Left ventricle myocardium inferior (tissue), 1 donor: ENCODE measurements at places on chromosomes 1 and 21.

- H3K27me3 ChIP-seq: no peaks in the 10 kb centered on the region
- DNase-seq: no peak
These were observed 40.5 kb downstream of the SLC30A7 start for GRCh38 chr1:100936194-100936967.

DNA sequence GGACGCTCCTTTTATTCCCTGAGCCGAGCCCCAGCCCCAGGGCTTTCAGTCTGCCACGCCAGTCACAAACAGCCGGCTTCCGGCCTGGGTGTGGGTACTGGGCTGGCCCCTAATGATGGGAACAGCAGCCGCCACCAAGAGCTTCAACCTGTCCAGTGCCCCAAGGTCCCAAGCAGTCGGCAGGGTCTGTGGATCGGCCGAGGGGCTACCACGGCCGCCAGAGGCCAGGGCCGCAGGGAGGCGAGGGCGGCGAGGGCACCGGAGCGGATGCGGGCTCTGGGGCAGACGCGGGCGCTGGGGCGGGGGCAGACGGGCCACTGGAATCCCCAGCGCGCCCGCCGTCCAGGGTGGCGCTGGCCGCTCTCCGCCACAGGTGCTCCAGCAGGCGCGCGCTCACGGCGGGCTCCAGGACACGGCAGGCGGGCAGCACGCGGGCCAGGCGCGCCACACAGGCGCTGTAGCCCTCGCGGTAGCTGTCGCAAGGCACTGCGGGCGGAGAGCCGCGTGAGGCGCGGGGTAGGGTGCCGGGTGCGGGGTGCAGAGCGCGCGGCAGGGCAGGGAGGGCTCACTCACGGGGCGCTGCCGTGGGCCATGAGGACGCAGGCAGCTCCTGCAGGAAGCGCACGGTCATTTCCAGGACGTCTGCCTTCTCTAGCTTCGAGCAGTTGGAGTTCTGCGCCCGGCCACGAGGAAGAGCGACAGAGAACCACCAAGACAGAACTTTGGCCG lies 887 bp downstream of the HES2 start:
- H3K27me3 ChIP-seq: peaks cover 100% of the 10 kb centered on the region
- DNase-seq: no peak
- H3K4me3 ChIP-seq: peak overlapping the region; percentile 58
- peaks cover 44% of the 10 kb centered on the region for H3K4me1 ChIP-seq

GRCh38 chr1:7535934-7536878 lies 234.9 kb upstream of the VAMP3 start:
- no peaks in the 10 kb centered on the region for H3K36me3 ChIP-seq
- DNase-seq: peak; percentile 3
- H3K27me3 ChIP-seq: peaks cover 32% of the 10 kb centered on the region
- H3K27ac ChIP-seq: no peak overlapping the region

- H3K36me3 ChIP-seq: peaks cover 6% of the 10 kb centered on the region
- peaks cover 27% of the 10 kb centered on the region for H3K4me1 ChIP-seq
- H3K27me3 ChIP-seq: no peaks in the 10 kb centered on the region
- DNase-seq: peak; percentile 85
- H3K27ac ChIP-seq: peak overlapping the region; percentile 94
These were observed 10.0 kb upstream of the ARHGAP29 start for GRCh38 chr1:94247138-94248094.

- no peak overlapping the region for H3K4me3 ChIP-seq
- H3K4me1 ChIP-seq: no peaks in the 10 kb centered on the region
- DNase-seq: no peak
These were observed 432.7 kb downstream of the SMYD3 start for GRCh38 chr1:246074421-246074820.

GRCh38 chr1:188056011-188056410 lies 1227.3 kb downstream of the PLA2G4A start:
- no peak overlapping the region for H3K4me3 ChIP-seq
- H3K36me3 ChIP-seq: no peaks in the 10 kb centered on the region
- no peaks in the 10 kb centered on the region for H3K27me3 ChIP-seq
- no peak for DNase-seq
- H3K27ac ChIP-seq: no peak overlapping the region

GRCh38 chr1:76135835-76136234 lies 61.3 kb downstream of the ST6GALNAC3 start:
- peaks cover 2% of the 10 kb centered on the region for H3K36me3 ChIP-seq
- H3K4me3 ChIP-seq: no peak overlapping the region
- H3K4me1 ChIP-seq: peaks cover 45% of the 10 kb centered on the region
- H3K27me3 ChIP-seq: no peaks in the 10 kb centered on the region

DNA sequence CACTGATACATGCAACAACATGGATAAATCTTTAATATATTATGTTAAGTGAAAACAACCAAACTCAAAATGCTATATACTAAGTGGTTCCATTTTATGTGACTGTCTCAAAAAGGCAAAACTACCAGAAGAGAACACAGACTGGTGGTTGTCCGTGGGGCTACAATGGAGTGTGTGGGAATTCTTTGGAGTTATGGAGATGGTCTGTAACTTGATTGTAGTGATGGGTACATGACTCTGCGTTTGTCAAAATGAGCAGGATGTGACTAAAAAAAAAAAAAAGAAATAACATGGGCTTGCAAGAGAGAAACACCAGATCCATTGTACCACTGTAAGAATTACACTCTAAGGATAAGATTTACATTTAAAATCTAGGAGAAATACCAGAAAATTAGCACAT lies 52.2 kb upstream of the KIAA1614 start:
- no peak overlapping the region for H3K27ac ChIP-seq
- no peak for DNase-seq
- H3K36me3 ChIP-seq: peaks cover 19% of the 10 kb centered on the region
- no peak overlapping the region for H3K4me3 ChIP-seq
- H3K27me3 ChIP-seq: no peaks in the 10 kb centered on the region

DNA sequence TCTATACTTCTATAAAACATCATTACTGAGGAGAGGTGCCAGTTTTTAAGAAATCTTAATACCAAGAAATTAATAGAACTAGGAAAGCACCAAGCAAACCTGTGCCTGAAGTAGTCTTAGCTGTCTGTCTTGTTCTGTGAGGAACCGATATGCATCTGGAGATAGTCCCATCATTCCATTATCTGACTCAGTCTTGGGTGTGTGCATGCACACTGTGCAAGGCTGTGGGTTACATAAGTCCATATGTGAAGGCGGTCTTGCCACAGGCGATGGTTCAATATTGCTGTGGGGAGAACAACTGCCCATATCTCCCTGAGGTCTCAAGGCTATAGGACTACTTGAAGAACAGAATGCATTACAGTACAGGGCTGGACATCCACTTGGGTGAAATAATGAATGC lies 33.8 kb downstream of the STIL start:
- H3K36me3 ChIP-seq: peaks cover 8% of the 10 kb centered on the region
- no peak overlapping the region for H3K27ac ChIP-seq
- H3K4me1 ChIP-seq: no peaks in the 10 kb centered on the region
- H3K4me3 ChIP-seq: no peak overlapping the region

GRCh38 chr1:84736445-84736844 lies 46.2 kb upstream of the SSX2IP start:
- no peak overlapping the region for H3K27ac ChIP-seq
- H3K4me1 ChIP-seq: no peaks in the 10 kb centered on the region
- H3K36me3 ChIP-seq: no peaks in the 10 kb centered on the region
- DNase-seq: no peak
- peaks cover 14% of the 10 kb centered on the region for H3K27me3 ChIP-seq

DNA sequence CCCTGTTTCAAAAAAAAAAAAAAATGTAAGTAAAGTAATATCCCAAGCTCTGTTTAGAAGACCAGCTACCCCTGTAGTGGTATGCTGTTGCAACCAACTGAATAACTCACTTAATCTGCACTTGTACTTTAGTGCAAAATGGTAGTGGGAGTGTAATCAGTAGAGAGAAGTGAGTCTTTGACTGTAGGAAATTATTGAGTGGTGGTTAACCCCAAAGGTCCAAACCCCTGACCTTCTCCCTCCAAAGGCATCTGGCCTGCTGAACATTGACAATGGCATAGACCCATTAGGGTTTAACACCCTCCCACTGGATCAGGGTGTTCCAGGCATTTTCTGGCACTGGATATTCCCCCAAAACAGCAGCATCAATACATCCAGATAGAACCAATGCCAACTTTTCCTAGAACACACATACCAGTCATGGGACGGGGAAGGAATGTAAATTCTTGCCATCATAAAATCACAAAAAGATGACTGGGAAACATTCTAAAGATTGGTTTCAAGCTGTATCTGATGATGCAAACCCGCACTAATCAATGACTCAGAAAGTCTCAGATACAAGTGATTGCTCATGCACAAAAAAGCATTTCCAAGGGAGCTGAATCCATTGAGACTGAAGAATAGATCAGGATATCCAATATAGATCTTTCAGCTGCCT lies 110.3 kb downstream of the MRPL39 start:
- no peak overlapping the region for H3K27ac ChIP-seq
- no peaks in the 10 kb centered on the region for H3K4me1 ChIP-seq
- H3K4me3 ChIP-seq: no peak overlapping the region
- DNase-seq: no peak
- no peaks in the 10 kb centered on the region for H3K27me3 ChIP-seq
- no peaks in the 10 kb centered on the region for H3K36me3 ChIP-seq

DNA sequence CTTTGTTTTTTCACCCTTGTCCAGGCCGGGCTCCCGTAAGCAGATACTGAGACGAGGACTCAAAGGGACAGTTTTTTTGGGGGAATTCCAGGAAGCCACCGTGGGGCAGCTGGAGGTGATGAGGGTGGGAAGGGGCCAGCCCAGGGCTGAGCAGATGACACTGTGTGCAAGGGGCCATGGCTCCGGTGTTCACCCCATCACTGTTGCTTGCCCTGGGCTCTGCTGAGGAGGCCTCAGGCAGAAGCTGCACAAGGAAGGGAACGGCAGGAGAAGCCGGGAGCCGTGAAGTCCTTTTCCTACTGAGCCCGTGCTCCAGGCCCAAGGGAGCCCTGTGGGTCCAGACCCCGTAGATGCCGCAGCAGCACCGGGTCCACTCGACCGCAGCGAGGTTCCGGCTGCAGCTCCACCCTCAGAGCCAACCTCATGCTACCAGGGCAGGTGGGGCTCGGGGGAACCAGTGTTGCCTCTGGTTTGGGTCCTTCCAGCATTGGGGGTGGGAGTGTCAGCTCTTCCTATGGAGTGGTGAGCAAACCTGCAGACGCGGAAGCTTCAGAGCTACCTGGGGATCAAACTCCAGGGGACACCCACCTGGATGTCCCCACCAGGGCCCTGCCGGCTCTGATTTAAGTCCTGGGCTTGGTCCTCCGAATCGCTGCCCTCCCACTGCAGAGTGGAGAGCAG lies 4.3 kb upstream of the CALML6 start:
- peaks cover 39% of the 10 kb centered on the region for H3K4me1 ChIP-seq
- DNase-seq: no peak
- H3K27ac ChIP-seq: no peak overlapping the region
- no peaks in the 10 kb centered on the region for H3K27me3 ChIP-seq

- no peaks in the 10 kb centered on the region for H3K4me1 ChIP-seq
- H3K27me3 ChIP-seq: no peaks in the 10 kb centered on the region
- no peak overlapping the region for H3K4me3 ChIP-seq
- no peak for DNase-seq
- no peaks in the 10 kb centered on the region for H3K36me3 ChIP-seq
These were observed 128.4 kb upstream of the SOD1 start for GRCh38 chr21:31530897-31531705.

DNA sequence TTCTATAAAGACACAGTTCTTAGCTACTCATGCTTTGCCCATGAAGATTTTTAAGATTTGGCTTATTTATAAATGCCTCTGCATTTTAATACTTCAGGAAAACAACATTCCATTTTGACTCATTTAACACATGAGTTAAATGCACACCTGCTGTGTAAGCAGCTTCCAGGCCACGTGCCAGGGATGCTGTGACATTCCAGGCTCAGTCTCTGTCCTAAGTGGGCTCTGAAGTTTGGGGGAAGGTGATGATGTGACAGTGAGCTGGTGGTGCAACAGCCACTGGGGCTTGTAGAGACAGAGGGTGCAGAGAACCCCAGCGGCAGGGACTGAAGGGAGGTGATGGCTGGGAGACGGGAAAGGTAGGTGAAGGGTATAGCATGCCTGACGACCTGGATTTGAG lies 40.7 kb downstream of the HHAT start:
- H3K4me1 ChIP-seq: no peaks in the 10 kb centered on the region
- H3K36me3 ChIP-seq: no peaks in the 10 kb centered on the region
- no peak for DNase-seq
- no peaks in the 10 kb centered on the region for H3K27me3 ChIP-seq

DNA sequence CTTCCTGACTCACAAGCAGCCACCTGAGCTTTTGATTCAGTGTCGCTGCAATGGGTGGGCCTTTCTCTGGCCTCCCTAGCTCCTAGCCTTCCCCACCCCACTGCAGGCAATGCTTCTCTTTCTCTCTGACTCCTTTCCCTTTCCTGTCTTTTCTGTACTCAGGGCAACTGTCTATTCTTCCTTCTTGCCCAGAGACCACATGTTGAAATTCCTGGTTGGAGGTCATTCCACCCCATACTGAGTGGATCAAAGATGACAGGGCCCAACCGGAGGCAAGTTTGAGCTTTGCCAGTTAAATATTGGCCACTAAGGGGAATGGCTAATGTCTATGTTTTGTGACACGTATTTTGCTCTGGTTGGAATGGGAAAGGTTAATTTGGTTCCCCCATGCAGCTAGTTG lies 65.2 kb upstream of the ARID1A start:
- no peak overlapping the region for H3K4me3 ChIP-seq
- H3K36me3 ChIP-seq: no peaks in the 10 kb centered on the region

- H3K36me3 ChIP-seq: no peaks in the 10 kb centered on the region
- no peak overlapping the region for H3K4me3 ChIP-seq
- no peak overlapping the region for H3K27ac ChIP-seq
- DNase-seq: no peak
- peaks cover 67% of the 10 kb centered on the region for H3K27me3 ChIP-seq
These were observed 61.2 kb upstream of the ETV3 start for GRCh38 chr1:157199421-157199755.

GRCh38 chr1:36532810-36533401 lies 50.2 kb upstream of the CSF3R start:
- H3K4me1 ChIP-seq: no peaks in the 10 kb centered on the region
- DNase-seq: no peak
- H3K27ac ChIP-seq: no peak overlapping the region
- H3K4me3 ChIP-seq: no peak overlapping the region
- peaks cover 76% of the 10 kb centered on the region for H3K27me3 ChIP-seq

GRCh38 chr1:180193141-180194047 lies 36.7 kb upstream of the LHX4 start:
- H3K27me3 ChIP-seq: no peaks in the 10 kb centered on the region
- no peak overlapping the region for H3K4me3 ChIP-seq
- H3K4me1 ChIP-seq: no peaks in the 10 kb centered on the region

GRCh38 chr1:1437033-1437903 lies 1.8 kb downstream of the VWA1 start:
- H3K27me3 ChIP-seq: peaks cover 36% of the 10 kb centered on the region
- peaks cover 69% of the 10 kb centered on the region for H3K4me1 ChIP-seq
- peak overlapping the region; percentile 71 for H3K4me3 ChIP-seq
- DNase-seq: no peak
- no peaks in the 10 kb centered on the region for H3K36me3 ChIP-seq
- no peak overlapping the region for H3K27ac ChIP-seq
